ENCODE measurements at places on chromosomes 16 and 17.

- no peak for DNase-seq
Measured at GRCh38 chr16:55655381-55655896, 349 bp upstream of the SLC6A2 start.

GRCh38 chr17:70327723-70328122, 158.4 kb downstream of the KCNJ2 start:
- no peak for DNase-seq

- DNase-seq: no peak
Measured at GRCh38 chr17:45912319-45912718, 18.0 kb downstream of the MAPT start.

DNA sequence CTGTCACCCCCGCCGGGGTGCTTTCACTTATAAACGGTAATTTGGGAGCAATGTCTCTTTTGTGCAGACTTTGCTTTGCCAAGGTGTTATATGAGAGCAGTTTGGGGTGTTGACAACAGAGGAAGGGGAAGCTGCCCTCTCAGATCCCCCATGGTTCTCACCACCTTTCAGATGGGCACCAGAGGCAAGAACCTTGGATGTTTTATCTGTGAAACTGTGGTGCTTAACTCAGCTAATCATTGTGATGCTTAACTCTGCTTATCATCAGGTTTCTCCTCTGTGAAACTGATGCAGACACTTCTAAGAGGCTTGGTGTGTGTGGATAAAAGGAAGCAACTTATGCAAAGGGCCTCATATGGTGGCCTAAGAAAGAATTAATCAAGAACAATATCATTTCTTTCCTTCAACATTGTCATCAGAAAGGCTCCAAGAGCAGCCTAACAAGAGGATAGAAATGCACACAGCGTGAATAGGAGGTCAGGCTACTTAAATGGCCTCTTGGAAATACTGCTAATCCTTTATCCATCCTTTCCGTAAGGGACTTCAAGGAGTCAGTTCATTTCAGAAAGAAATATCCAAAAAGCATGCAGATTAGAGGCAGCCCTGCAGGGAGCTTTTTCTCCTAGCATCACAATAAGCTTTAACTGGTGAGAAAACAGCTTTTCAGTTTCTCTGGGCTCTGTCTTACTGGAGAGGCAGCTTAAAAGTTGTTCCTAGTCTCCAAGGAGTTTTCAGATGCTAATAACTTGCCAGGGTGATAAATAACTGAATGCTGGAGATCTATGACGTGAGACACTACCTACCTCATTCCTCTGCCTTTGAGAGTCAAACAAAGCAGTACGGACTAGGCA, 55.1 kb upstream of the CLEC3A start:
- no peak for DNase-seq

DNA sequence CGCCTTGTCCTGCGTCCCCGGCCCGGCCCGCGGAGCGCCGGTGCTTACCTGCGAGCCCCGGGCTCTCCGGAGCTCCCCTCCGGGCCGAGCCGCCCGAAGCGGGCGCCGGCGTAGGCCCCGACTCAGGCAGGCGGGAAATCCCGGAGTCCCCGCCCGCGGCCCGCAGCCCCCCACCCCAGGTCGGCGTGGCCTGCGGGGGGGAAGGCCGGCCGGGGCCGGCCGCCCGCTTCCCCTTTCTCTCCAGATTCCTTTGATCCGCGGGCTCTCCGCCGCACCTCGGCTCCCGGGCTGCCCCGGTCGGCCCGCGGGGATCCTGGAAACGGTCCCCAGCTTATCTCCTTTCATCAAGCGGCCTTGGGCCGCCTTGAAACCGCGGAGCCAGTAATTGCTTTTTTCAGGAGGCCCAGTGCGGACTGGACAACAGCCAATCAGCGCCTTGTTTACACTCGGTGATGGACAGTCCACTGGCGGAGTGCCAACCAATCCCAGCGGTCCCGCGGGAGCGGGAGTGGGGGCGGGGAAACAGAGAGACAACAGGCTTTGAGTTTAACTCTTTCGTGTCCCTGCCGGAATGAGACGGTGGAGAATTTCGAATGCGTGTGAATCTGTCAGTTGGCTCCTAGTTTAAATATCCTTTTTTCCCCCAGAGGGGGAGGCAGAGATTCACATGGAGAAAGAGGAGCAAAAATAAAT, 1.4 kb upstream of the BAHCC1 start:
- DNase-seq: peak; percentile 88

DNA sequence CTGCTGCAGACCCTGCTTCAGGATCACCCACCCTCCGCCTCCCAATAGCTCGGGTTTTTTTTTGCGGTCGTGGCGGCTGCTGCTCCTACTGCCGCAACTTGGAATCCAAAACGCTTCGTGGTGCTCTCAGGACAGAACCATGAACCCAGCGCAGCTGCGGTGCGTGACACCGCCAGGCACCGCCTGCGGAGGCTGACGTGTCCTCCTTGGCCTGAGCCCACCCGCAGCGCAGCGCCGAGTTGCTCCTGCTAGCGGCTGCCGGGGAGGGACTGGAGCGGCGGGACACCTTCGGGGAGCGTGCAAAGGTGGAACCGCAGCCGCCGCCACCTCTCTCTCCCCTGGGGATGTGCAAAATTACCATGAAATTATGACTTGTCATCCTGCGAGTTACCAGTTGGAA, 1893.0 kb downstream of the TP53TG3F start:
- DNase-seq: no peak

DNA sequence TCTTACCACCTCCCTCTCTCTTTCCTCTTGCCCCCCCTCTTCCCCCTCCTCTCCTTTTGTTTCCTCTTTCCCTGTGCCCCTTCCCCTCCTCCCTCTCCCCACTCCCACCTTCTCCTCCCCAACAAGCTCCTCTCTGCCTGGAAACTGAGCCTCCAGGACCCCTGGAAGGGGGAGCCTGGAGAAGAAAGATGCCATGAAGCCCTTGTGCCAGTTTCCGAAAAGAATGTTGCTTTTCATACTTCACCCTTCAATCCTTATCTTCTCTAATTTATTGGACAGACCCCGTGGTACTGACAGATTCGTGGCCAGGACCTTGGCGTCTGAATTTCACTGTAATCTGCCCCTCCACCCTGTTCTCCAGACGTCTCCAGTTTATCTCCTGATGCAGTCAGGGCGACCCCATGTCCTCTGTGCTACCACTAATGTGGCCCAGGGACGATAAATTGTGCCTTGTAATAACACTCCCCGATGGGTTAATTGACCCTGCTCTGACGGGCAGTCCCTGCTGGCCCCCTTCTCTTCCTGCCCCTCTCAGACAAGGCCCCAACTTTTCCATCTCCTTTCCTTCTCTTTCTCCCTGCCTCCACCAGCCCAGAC, 138.4 kb upstream of the GSE1 start:
- DNase-seq: no peak

GRCh38 chr17:70158591-70158990, 10.7 kb upstream of the KCNJ2 start:
- no peak for DNase-seq

DNA sequence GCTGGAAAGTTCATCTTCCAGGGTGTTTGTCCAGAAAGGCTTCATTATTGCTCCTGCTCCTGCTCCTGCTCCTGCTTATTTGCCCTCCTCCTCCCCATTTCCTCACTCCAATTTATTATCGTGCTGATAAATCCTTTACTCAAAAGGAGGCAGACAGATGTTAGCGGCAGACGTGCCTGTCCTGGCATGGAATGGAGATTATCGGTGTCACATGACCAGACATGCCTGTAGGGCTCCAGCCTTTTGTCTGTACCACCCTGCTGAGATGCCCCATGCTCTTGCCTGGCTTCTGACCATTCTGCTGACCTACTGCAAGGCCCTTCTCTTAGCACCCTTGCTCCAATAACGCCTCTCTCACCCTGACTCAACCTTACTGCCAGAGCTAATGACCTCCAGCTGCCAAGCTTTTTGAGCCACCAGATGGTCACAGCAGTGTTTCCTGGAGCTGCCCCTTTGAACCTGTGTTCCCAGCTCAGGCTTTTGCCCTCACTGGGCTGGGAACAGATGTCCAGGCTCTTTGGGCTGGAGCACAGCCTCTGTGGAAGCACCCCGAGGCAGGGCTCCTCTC, 12.8 kb downstream of the DNAH9 start:
- DNase-seq: no peak

DNA sequence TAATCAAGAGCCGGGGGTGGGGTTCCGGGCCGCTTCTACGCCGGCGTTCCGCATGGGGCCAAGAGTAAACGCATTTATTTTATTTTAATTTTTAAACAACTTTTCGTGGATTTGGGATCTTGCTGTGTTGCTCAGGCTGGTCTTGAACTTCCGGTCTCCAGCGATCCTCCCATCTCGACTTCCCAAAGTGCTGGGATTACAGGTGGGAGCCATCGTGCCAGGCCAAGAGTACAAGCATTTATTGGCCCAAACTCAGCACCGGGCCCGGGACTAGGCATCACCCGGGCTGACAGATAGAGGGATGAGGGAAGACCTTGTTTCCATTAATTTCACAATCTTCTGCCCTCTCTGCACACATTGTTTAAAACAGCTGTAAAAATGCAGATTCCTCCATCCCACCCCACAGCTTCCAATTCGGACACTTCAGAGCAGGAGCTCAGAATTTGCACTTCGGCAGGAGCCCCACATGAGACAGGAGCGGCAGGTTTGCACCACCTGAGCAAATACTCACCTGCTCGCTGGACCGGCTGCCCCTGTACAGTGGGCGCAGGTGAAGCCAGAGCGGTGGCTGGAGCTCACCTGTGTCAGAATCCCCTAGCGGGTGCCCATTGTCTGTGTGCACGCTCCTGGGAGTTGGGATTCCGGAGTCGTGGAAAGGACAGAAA, 663 bp upstream of the GINS2 start:
- no peak for DNase-seq

DNA sequence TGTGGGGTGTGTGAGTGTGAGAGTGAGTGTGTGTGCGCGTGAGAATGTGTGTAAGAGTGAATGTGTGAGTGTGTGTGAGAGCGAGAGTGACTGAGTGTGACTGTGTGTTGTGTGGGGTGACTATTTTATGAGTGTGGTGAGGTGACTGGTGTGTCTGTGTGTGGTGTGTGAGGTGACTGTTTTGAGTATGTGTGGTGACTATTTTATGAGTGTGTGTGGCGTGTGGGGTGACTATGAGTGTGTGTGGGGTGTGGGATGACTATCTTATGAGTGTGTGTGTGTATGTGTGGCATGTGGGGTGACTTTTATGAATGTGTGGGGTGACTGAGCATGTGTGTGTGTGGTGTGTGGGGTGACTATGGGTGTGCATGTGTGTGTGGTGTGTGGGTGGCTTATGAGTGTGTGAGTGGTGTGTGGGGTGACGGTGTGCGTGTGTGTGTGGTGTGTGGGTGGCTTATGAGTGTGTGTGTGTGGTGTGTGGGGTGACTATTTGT, 152.9 kb upstream of the PLCG2 start:
- no peak for DNase-seq

GRCh38 chr17:10392880-10393279, 20.1 kb upstream of the MYH13 start:
- DNase-seq: no peak

- no peak for DNase-seq
Measured at GRCh38 chr16:84277244-84277823, 17.3 kb upstream of the WFDC1 start.

GRCh38 chr17:75899767-75900468, 3.2 kb upstream of the TRIM65 start:
- no peak for DNase-seq

DNA sequence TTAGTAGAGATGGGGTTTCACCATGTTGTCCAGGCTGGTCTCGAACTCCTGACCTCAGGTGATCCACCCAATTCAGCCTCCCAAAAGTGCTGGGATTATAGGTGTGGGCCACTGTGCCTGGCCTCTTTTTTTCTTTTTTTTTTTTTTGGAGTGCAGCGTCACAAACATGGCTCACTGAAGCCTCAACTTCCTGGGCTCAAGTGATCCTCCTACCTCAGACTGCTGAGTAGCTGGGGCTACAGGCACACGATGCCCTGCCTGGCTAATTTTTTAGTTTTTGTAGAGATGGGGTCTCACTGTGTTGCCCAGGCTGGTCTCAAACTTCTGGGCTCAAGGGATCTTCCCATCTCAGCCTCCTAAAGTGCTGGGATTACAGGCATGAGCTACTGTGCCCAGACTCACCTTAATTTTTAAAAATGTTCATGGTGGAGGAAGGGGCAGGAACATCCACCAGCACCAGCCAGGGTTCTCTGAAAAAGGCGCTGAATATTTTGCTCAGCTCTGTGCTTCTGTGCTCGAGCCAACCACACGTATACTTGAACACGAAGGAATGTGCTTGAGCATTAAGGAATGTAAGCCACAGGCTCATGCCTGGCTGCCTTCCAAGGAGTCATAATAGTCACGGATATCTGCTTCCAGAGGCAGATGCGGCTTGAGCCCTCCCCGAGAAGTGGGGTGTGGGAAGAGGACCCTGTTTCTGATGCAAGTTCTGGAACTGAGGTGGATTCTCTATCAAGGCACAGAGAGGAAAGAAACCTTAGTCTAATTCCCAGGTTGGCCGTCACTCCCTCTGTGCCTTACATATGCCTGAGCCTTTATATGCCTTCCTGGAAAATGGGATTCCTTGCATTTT, 65.5 kb upstream of the CREBBP start:
- DNase-seq: no peak

DNA sequence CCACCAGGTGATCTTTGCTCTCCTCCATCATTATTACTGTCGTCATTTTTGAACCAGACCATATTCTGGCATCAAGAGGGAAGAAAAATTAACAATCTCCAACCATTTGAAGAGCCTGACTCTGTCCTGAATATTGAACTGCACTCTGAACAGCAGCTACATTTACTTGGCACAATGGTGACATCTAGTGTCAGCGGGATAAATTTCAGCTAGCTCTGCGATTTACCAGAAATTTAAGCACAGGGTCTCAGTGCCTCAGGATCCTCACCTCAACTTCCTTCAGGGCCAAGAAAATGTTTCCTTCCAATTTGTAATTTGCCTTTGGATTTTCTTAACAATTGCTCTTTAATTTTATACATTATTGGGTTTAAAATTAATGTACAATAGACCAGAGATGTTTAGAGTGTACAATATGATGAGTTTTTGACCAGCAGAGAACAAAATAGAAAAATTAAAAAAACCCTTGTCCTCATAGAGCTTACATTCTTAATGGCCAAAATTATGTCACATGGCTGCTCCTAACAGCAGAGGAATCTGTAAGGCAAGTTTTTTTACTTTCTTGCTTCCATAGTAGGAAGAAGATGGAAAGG, 10.7 kb upstream of the ZNF19 start:
- no peak for DNase-seq

GRCh38 chr17:66420961-66421371, 118.6 kb downstream of the PRKCA start:
- DNase-seq: no peak

DNA sequence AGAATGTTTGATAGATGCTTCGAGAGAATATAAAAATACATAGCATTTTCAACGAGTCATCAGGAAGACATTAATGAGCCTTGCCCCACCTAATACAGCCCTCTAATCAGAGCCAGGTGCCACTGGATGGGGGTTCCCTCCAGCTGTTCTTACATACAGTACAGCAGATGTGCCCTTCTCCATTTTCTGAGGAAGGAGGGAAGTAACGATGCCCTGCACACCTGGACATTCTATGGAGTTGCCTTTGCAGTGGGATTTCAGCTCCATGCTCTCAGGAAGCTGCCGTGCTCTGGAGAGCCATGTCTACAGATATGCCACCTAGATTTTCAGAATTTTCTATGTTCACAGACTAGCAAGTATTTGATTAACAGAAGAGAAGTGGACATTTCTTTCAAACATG, 36.3 kb downstream of the CDRT15 start:
- DNase-seq: no peak

GRCh38 chr17:10598621-10599020, 49.2 kb upstream of the MYH2 start:
- DNase-seq: no peak

GRCh38 chr16:74700116-74700437, 585 bp downstream of the MLKL start:
- DNase-seq: no peak
